ENCODE measurements at places on chromosomes 5 and 9.

DNA sequence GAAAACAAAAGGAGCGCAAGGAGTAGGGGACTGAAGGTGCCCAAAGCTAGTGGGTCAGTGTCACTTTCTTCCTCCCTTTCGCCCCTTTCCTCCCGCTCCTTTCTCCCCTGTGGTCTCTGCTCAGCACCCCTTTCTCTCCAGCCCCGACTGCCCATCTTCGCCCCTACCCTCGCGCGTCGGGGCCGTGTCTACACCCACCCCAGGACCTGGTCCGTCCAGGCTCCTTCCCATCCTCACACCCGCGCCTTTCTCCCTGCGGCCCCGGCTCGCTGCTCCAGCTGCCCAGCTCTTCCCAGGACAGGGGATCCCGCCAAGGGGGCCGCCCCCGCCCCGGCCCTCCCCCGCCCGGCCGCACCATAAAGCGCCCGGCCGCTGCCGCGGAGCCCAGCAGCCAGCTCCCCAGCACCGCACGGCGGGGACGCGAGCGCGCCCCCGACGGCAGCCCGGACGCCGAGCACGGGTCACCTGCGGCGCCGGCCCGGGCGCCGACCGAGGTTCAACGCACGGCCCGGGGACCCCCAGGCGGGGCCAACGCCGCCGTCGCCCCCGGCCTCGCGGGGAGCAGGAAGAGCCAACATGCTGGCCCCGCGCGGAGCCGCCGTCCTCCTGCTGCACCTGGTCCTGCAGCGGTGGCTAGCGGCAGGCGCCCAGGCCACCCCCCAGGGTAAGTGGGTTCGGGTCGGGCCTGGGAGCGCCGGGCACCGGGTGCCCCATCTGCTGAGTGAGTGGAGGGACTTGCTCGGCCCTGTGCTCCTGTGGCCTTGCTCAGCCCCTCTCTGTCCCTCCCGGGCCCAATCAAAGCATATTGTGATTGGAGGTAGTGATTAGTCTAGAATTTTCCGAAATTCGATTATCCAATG is at the start of gene THBS4:
Gene THBS4, plus strand, starts transcription at position 387 of the 860 bp plus-strand sequence. Its CDS starts 190 bp downstream, at position 577.
- no peak for DNase-seq

- no peak for DNase-seq
Observed at GRCh38 chr9:127880143-127880542, 2.7 kb upstream of the AK1 start.

- DNase-seq: no peak
Observed at GRCh38 chr5:87452837-87453236, 40.1 kb upstream of the CCNH start.

DNA sequence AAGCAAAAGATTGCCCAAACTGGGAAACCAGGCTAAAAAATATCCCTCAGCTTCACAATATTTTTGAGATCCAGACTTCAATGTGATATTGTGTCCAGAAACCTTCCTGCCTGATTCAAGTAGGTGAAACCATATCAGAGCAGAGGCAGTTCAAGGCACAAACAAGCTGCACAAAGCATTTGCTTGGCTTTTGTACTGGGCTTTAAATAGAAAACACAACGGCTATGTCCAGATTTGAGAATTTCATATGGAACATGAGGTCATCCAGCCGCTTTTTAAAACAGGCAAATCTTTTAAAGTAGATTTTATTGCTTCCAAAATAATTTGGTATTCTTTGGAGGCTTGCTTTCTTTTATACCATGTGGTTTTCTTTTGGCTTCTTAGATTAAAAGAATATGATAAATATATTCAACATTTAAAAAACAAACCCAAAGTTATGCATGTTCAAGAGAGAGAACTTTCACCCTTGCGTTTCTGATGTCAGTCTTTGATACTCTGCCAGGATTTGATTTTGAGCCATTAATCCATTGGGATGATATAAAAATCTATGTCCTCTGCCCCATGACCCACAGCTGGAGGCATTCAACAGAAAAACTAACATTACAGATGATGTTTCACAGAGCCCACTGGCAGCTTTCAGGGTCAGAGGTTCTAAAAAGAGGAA is 29.0 kb upstream of the CCDC112 start:
- DNase-seq: no peak

DNA sequence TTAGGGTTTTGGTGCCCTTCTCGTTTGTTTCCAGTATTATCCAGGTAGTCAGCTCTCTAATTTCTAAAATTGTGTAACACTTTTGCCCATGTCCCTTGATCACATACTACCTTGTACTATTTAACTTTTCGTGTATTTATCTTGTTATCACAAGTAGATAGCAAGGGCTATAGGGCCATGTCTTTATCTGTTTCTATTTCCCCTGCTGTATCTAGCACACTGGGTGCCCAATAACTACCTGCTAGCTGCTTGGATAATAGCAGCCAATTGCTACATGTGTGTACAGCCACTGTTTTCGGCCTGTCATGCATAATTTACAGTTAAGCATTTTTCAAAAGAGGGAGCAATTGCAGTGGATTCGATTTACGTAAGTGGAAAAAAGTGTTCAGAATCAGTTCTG is 64.8 kb upstream of the TNFAIP8 start:
- no peak for DNase-seq

DNA sequence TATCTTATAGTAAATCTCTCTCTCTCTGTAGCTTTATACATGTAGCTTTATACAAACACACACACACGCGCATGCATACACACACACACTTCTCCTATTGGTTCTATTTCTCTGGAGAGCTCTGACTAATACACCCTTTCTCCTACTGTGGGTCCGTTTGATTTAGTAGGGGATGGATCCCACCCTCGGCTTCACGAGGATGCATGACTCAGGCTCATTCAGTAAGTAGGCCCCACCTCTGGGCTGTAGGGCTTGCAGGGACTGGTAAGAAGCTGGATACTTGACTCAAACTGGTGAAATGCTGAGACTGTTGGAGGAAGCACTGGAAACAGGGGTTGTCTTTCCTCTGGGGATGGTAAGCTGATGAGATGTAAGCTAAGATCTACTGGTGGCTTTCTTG is 98.7 kb downstream of the SLC24A2 start:
- no peak for DNase-seq

DNA sequence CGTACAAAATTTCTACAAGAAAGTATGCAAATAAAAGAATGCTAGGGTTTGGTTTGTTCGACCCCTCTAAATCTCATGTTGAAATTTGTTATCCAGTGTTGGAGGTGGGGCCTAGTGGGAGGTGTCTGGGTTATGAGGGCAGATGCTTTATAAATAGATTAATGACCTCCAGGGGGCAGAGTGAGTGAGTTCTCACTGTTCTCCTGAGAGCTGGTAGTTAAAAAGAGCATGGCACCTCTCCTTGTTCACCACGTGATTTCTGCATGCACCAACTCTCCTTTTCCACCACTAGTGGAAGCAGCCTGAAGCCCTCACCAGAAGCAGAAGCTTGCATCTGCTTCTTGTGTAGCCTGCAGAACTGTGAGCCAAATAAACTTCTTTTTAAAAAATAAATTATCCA is 50.4 kb upstream of the FAM170A start:
- DNase-seq: no peak

- no peak for DNase-seq
Observed at GRCh38 chr9:95063300-95063699, 254.2 kb downstream of the FANCC start.

DNA sequence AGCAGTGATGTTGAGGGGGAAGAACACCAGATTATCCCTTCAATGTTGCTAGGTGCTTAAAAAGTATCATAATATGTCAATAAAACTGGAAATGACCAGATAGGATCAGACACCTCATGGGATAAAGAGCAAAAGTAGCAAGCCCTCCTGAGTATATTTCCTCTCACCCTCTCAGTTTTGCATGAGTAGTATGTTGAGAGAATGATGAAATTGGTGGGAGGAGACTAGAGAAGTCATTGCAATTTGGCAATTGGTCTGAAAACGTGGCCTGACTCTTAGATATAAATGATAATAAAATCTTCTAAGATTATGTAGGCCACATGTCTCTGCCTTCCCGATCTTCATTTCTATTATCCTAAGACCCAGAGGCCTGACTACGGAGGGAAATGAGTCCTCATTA is 151.2 kb upstream of the ARRDC3 start:
- no peak for DNase-seq

All from activated CD4-positive, CD25-positive, alpha-beta regulatory T cell treated with anti-CD3 and anti-CD28 coated beads, Interleukin-2, amount 50 U/mL, for 16 hours (primary cell).